Activated CD4-positive, alpha-beta T cell treated with anti-CD3 and anti-CD28 coated beads, Interleukin-2, amount 50 U/mL, for 24 hours (primary cell): ENCODE measurements at places on chromosomes 16 and 17.

- DNase-seq: no peak
These were observed 21.0 kb upstream of the SEC14L1 start for GRCh38 chr17:77119668-77120301.

DNA sequence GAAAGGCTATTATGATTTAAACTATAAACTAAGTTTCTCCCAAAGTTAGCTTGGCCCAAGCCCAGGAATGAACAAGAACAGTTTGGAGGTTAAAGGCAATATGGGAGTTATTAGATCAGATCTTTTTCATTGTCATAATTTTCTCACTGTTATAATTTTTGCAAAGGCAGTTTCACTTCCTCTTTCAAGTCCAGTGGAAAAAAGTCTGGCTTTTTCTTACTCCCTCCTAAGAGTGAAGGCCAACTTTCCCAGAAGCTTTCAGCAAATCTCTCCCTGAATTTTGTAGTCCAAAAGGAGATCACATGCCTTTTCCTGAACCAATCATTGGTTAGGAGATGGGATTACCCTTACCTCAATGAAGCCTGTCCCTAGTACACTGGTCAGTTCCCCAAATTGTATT is 9.1 kb upstream of the BLMH start:
- no peak for DNase-seq

GRCh38 chr17:74156878-74157277 is 46.6 kb upstream of the RPL38 start:
- DNase-seq: no peak

- no peak for DNase-seq
These were observed 152.1 kb upstream of the CHMP6 start for GRCh38 chr17:80839511-80839941.

- no peak for DNase-seq
These were observed 120.0 kb upstream of the HS3ST4 start for GRCh38 chr16:25571712-25572111.

DNA sequence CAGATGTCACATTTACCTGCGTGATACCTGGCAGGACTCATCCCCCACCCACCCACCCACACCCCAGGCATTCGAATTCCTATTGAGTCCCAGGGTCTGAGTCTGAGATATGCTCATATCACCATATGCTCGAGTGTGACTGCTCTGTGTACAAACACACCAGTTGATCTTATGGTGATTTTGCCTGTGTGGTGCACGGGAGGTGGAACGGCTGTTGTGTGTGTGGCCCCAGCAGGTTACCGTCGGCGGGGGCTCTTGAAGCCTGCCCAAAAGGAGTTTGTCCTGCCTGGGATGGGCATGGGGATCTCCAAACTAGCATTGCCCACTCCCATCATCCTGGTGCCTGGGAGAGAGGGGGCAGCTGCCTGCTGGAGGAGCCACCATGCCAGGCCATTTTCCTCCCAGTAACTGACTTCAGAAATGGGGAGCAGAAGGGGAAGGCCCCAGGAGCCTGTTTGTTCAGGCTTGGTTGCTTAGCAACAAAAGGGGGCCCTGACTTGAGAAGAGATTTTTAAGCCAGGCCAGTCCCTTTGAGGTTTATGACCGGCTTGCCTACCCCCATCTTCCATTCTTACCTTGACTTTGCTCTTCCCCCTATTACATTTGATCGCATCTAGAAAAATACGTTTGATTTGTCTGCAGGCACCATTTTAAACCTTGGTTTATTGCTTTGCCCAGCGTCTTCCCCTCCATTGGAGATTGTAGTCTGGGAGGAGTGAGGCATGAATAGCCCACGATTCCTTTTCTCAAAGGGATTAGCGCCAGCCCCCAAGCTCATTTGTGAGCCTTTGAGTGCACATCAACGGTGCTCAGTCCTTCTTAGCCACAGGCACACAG is 217.7 kb downstream of the CCDC182 start:
- no peak for DNase-seq

- no peak for DNase-seq
These were observed 23.5 kb downstream of the POLR3E start for GRCh38 chr16:22320572-22321339.

DNA sequence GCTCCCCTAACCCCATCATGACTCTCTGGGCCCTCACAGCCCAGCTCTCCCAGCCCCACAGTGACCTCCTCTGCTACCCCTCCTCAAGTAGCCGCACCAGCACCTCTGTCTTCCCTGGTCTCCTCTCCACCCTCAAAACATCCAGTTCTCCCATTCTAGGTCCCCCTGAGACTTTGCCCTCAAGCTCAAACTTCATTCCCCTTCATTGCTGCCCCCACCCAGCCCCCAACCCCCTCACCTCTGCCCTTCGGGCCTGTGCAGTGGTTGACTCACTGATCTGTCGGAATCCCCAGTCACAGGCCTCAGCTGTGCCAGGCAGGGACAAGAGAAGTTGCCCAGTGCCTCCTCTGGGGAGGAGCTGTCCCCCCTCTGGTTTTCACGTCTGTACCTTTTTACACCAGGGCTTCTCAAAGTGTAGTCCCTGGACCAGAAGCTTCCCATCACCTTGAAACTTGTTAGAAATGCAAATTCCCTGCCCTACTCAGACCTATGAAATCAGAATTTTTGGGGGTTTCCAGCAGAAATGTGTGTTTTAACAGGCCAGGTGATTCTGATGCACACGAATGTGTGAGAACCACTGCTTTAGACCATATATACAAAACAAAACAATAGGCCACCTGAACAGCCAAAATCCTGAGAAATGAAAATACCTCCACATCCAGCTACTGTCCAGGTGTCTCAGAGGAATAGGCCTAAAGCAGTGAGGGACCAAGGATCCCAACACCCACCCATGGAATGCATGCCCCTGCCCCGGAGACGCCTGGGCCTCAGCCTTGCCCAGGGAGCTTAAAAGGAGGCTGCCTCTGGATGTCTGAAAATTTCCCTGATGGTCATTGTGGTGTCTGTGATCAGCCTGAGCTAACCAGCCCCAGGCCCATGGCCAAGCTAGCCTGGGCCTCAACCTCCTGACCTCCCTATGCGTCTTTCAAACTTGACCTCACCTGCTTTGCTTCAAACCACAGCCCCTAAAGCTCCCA is 853 bp upstream of the DOK4 start:
- no peak for DNase-seq

DNA sequence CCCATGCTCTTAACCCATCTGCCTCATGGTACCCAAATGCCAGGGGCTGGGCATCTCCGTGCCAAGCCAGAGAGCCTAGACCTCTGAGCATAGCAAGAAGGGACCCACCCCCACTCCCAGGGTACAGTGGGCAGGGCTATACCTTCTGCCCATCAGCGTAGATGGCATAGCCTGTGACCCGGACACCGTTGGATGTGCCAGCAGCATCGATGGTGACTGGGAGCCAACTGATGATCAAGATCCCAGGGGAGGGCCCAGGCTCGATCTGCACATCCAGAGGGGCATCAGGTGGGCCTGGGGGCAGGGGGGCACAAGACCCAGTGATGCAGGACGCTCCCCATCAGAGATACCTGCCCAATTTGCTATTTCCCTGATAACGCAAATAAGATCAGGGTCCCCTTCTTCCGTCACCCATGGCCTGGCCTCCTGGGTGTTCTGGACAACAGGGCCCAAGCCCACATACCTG is 17.1 kb downstream of the TSPOAP1 start:
- DNase-seq: no peak

DNA sequence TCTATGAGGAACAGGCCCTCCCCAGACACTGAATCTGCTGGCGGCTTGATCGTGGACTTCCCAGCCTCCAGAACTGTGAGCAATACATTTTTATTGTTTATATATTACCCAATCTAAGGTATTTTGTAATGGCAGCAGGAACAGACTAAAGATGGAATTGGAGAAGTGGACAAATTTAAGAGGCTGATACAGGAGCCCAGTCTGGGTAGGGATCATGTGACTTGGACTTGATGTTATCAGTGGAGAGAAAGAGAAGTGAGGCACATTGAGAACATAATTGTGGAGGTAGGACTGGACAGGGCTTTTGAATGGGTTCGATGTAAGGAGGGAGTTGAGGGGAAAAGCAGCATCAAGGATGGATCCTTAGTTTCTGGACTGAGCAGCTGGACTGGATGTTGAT is 93.8 kb downstream of the USP31 start:
- no peak for DNase-seq
